ENCODE measurements at places on chromosomes 5 and 9.

DNA sequence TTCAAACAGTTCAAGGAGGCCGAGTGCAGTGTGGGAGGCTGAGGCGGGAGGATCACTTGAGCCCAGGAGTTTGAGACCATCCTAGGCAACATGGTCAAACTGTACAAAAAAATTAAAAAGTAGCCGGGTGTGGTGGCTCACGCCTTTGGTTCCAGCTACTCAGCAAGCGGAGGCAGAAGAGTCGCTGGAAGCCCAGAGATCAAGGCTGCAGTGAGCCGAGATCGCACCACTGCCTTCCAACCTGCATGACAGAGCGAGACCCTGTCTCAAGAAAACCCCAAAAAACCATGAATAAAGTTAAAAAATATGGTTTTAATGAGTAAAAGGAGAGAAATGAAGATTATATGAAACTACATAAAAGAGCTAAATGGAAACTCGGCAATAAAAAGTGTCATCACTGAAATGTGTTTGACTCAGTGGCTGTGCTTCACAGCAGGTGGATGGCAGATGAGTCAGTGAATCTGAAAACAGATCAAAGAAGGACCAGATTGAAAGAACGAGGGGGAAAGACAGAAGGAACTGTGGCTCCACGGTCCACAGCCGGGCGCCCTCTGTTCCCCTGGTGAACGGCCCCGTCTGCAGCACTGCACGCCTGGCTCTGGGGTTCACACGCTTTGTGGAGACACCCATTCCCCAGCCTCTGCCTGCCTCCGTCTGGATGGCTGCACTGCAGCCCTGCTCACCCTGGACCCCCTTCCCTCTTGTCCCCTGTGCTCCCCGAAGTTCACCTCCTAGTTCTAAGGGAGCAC lies 25.1 kb downstream of the EXD3 start:
- no peak for DNase-seq

- no peak for DNase-seq
Measured at GRCh38 chr9:136728548-136729123, 14.1 kb downstream of the LCN10 start.

GRCh38 chr5:67093279-67093678 lies 103.3 kb downstream of the CD180 start:
- DNase-seq, result no peak

GRCh38 chr9:107378006-107378405 lies 94.9 kb downstream of the RAD23B start:
- no peak for DNase-seq

GRCh38 chr9:28024676-28025075 lies 451.4 kb upstream of the C9orf72 start:
- no peak for DNase-seq

- no peak for DNase-seq
Measured at GRCh38 chr9:137199411-137200121, 975 bp downstream of the TPRN start.

- no peak for DNase-seq
Measured at GRCh38 chr9:107249665-107250285, 33.3 kb upstream of the RAD23B start.

Measured in T follicular helper cell (primary cell).